ENCODE measurements at places on chromosomes 2 and 18.

DNA sequence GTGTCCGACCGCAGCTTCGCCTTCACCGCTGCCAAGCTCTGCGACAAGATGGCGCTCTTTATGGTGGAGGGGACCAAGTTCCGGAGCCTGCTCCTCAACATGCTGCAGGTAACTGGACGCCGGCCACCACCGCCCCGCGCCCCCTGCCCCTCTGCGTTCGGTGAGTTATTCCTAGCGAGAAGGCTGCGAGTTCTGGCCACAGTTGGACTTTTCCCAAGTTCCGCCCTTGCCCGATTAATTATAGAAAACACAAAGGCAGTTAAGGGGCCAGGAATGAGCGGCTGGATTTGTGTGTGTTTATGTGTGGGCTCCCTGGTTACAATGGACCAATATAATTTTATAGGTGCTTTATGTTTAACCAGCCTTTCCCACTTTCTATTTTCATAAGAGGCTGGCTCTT lies 189.2 kb downstream of the SMAD7 start:
- DNase-seq, result no peak

GRCh38 chr2:173553593-173553992 lies 198.9 kb downstream of the CDCA7 start:
- peak; percentile 33 for DNase-seq

- DNase-seq, result no peak
Measured at GRCh38 chr2:20178249-20178607, 46.7 kb downstream of the SDC1 start.

DNA sequence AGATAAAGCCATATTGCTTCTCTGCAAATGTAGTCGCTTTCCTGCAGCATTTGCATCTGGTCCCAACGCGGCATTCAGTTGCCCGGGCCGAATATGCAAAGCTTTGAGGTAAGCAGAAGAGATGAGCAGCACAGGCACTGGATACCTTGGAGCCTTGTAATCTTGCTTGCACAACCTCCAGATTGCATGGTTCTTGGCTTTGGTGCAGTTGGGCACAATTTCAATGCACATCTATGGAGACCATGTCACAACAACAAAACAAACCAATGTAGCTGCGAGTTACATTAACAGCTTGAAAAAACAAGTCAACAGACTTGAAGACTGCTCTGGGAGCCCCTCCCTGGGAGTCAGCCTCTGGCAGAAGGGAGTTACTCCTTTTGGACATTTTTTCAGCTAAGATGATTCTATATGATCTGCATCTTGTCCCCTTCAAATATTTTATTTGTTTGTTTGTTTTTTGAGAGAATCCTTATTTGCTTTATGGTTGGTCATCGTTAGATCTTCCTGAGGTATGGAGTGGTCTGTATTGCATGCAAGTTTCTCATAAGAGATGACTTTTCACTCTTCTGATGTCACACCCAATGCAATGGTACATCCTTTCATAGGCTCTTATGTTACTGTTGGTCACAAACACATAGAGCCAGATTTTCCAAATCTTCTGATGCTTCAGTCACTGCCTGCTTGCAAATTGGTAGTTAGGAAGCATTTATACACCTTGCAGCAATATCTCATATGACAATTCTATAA lies 113.5 kb downstream of the EFEMP1 start:
- DNase-seq, result no peak

GRCh38 chr2:28052691-28053090 lies 162.2 kb downstream of the BABAM2 start:
- no peak for DNase-seq

DNA sequence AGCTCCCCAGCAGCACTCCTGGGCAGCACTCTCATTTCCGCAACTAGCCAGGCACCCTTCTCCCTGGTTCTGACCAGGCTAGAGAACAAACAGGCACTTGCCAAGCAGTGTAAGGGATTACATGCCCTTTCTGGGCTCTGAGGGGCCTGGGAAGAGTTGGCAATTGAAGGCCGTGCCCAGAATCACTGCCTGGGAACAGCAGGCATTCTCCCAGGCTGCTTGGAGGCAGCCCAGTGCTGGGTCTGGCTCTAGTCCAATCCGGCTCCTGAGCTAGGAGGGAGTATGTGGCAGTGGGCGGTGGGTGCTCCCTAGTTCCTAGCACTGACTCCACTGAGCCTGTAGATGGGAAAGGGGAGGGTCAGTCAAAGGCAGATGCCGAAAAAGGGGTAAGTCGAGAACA lies 34.1 kb upstream of the SP3 start:
- DNase-seq, result no peak

DNA sequence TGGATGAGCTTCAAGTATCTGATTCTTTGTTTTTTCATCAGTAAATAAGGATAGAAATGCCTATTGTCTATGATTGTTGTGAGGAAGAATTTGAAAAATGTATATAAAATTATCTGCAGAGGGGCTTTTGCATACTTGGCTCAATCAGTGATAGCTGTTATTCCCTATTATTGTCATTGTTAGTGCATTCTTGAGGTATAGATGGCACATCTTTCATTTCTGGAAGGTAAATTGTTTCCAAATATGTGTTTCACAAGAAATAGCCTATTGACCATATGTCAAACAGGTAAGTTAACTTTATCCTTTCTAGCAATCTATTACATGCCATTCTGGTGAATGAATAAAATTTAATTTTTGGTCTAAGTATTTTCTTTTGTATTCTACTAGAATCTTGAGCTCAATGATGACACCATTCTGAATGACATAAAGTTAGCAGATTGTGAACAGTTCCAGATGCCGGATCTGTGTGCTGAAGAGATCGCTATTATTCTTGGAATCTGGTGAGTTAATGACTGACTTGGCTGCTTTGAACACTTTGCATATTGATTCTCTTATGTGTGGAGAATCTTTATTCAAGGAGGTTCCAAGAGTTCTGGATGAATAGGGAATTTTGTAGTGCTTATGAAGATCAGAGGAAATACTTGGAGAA lies 44.2 kb downstream of the TTC27 start:
- DNase-seq, result no peak

DNA sequence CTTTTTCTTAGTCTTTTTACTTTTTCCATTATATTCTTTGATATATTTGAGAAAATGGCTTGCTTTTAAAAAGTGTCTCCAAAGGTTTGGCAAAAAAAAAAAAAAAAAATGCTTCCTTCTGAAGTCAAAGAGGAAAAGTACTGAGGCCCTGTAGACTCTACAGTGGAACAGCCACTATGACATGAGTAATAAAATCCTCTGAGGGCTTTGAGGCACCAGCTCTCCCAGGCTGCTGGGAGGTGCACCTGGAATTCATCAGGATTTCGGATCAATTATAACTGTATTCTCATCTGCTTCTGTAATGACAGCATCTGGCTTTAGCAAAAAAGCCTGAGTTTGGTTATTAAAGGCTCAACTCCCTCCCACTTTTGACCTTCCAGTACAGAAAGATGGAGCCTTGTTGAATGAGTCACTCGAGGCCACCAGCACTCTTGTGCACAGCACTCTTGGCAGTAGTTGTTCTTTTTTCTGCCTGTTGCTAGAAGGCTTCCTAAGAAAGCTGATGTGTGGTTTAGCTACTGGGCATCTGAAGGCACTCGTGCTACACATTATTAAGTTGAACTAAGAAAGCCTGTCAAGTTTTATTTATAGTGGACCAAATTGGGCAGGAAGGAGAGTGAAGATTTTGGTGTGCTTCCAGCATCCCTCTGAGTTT lies 131.3 kb downstream of the PRPF40A start:
- DNase-seq, result peak; percentile 34

GRCh38 chr2:198452327-198452726 lies 647.9 kb downstream of the PLCL1 start:
- DNase-seq, result no peak

GRCh38 chr2:164761737-164762460 lies 79.7 kb downstream of the COBLL1 start:
- DNase-seq, result peak; percentile 16

- DNase-seq, result peak; percentile 39
Measured at GRCh38 chr2:73935641-73936040, 9.0 kb downstream of the DGUOK start.

GRCh38 chr2:74297391-74297790 lies 45.8 kb downstream of the SLC4A5 start:
- no peak for DNase-seq

- no peak for DNase-seq
Measured at GRCh38 chr2:176959614-176960013, 253.0 kb upstream of the HNRNPA3 start.

DNA sequence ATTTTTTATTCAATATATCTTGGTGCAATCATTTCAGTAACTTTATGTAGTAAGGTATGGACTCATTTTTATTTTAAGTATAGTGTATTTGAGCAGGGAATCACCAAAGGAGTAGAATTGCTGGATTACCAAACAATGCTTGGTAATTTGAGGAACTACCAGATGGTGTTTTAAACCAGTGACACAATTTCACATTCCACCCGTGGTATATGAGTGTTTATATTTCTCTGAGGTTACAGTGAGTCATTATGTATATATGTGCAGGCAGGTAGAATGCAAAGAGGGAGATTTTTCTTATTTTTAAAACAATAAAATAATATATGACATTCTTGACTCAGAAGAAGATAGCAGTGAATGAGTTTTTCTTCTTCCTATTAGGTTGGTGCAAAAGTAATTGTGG lies 596.9 kb downstream of the DCC start:
- DNase-seq, result peak; percentile 69

GRCh38 chr2:48400553-48401164 lies 129.3 kb upstream of the STON1 start:
- no peak for DNase-seq

DNA sequence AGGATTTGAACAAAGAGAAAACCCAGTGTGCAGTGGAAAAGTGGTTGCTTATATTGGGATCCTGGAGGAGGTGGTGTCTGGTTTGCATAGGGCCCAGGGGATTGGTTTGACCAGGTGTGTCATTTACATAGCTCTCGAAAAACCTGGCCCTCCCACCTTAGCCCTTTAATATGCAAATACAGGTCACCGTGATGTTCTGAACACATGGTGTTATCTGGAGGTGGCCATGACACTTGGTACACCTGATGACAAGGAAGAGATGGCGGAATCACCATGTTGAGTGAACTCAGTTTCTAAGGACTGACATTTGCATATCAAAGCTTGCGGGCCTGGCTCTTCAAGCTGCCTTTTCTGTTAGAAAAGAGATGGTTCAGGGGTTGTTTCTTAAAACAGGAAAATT lies 2.3 kb upstream of the NAPG start:
- DNase-seq, result no peak
